GM04503 (cell line): ENCODE measurements at places on chromosomes 12 and 14.

GRCh38 chr14:63896278-63896720 is 43.5 kb downstream of the SYNE2 start:
- peak; percentile 78 for DNase-seq

DNA sequence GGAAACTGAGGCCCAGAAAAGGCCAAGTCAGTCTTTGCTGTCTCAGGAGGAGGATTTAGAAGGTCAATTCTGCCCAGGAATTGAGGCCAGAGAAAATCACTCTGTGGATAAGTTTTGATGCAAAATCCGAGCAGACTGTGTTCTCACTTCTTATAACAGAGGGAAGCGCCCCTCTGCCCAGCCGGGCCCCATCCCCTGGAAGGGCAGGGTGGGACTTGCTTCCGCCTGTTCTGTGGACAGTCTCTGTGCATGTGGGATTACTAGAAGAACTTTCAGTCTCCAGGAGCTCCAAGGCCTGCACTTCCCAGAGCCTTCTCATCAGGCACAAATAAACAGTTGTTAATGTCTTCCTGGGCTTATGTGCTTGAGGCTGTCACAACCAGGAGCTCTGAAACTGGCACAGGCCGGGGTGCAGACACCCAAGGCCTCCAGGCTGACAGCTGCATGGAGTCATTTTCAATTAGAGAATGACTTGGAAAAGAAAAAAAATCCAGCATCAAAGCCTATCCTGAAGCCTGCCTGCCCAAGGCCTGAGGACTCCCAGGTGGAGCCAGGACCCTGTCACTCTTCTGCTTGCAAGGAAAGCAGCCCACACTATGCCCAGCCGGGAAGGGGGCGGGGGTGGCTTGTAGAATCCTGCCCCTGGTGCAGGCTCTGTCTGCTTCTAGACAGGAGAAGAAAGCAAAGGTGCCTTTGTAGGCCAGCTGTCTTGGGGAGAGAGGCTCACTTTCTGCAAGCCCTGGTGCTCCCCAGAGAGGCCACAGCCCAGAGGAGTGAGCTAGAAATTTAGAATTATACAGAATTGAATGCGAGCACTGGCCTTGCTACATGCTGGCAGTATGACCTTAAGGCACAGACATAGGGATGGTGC is 84.7 kb downstream of the NTF3 start:
- no peak for DNase-seq

GRCh38 chr14:64221391-64222003 is 72.7 kb downstream of the ESR2 start:
- DNase-seq = no peak

GRCh38 chr12:79895071-79895470 is 39.8 kb downstream of the PPP1R12A start:
- no peak for DNase-seq

- no peak for DNase-seq
Measured at GRCh38 chr12:52024845-52025230, 18.1 kb downstream of the TAMALIN start.

GRCh38 chr14:101600891-101601605 is 39.8 kb downstream of the DIO3 start:
- no peak for DNase-seq

DNA sequence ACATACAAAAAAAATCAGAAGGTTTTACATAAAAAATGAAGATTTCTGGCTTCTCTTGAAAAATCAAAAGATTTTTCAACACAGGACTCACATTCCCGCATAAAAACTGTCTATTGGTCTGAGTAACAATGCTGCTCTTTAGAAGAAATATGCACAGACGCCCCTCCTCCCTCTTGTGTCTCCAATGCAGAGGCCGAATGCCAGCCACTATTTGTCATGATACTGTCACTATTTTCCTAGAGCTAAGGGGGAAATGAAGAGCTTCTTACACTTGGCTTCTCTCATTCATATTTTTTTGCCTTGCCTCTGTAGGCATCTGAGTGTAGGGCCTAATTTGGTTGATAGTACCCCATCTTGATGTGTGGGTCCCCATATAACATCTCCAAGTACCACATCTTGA is 98.0 kb downstream of the BBS10 start:
- no peak for DNase-seq

GRCh38 chr14:66900719-66901118 is 288.5 kb upstream of the GARIN2 start:
- DNase-seq = no peak
